GM23338 (cell line): ENCODE measurements at places on chromosomes 7 and 10. TPM values are rescaled to one million over a fixed set of nuclear protein-coding genes. Genes with fewer than 3 reads are reported as not detected.
A peak's percentile ranks its signal among the peaks of the same experiment; 100 is the strongest.

Gene CALML5
- 0.27 TPM in 1 of 2 replicates, not detected in the other for total RNA-seq

Gene LBX1
- not detected in 2 replicates for total RNA-seq

Gene KCND2
- 15.6 and 17.7 TPM in 2 replicates for total RNA-seq

Gene TMEM273
- total RNA-seq = not detected in 2 replicates

Gene WNT8B
- total RNA-seq = 1.3 and 1.9 TPM in 2 replicates

DNA sequence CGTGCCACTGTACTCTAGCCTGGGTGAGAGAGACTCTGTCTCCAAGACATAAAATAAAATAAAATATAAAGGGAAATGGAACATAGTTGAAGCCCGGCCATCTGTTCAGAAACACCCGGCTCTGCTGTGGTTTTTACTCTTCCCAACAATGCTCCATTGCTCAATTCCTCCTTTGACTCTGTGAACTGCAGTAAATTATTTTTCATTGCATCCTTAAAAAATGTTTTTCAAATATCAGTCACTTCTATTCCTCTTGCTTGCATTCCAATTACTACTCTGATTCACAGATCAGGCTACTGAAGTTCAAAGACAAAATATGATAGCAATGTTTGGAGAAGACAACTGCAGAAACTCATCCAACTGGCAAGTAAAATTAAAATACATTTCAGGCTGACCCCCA lies 983.0 kb downstream of the SORCS1 start:
- no peak for DNase-seq

GRCh38 chr7:17672783-17673182 lies 267.5 kb downstream of the SNX13 start:
- DNase-seq = no peak

- DNase-seq = no peak
These were observed 152.9 kb downstream of the C1GALT1 start for GRCh38 chr7:7335215-7335614.

DNA sequence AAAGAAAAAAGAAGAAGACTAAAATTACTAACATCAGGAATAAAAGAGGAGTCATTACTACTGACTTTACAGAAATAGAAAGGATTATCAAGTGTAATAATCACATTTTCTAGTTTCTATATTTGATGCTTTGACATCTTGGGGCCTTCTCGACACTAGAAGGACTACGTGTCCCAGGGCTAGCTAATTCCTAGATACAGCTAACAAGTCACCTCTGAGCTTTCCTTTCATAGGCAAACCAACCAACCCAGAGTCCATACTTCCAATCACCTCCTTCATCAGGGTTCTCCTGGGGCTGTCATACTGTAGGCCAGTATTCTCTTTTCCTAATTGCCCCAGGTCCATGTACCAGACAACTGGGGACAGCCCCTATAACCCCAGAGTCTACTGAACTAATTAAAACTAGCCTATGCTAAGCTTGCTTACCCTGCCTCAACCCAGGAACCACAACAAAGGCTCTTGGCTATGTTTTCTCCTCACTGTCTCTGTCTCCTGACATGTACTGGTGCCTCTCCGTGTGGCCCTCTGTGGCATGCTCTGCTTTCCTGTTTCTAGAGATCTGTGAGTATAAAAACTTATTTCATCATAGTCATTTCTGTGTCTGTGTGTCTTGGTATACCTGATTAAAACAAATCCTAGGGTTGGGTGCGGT lies 6.7 kb upstream of the PARP12 start:
- no peak for DNase-seq

GRCh38 chr10:102395400-102396316 lies at the start of gene NFKB2:
Gene NFKB2, plus strand, starts transcription at chr10:102395705. Its CDS starts 255 bp downstream, at chr10:102395960.
- DNase-seq = peak; percentile 95

GRCh38 chr10:97096261-97097083 lies 89.3 kb downstream of the SLIT1 start:
- no peak for DNase-seq

- DNase-seq = no peak
These were observed 243.3 kb upstream of the RNF32 start for GRCh38 chr7:156397249-156397648.

DNA sequence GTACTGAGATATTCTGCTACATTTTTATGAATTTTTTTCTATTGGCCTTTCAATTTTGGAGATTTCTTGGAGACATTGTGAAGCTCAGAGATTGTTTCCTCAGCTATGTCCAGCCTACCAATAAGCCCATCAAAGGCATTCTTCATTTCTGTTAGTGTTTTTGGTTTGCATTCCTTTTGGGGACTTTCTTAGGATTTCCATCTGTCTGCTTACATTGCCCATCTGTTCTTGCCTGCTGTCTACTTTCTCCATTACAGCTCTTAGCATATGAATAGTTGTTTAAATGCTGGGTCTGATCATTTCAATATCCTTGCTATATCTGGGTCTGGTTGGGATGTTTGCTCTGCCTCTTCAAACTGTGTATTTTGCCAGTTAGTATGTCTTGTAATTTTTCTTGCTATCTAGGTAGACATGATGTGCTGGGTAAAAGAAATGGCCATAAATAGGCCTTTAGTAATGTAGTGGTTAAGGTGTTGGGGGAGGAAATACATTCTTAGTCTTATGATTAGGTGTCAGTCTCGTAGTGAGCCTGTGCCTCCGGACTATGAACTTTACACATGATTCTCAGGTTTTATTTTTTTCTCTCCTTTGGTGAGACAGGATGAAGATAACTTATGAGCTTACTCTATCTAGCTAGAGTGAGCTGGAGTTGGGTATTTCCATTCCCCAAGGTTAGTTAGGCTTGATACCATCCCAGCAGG lies 32.6 kb upstream of the NME8 start:
- no peak for DNase-seq

DNA sequence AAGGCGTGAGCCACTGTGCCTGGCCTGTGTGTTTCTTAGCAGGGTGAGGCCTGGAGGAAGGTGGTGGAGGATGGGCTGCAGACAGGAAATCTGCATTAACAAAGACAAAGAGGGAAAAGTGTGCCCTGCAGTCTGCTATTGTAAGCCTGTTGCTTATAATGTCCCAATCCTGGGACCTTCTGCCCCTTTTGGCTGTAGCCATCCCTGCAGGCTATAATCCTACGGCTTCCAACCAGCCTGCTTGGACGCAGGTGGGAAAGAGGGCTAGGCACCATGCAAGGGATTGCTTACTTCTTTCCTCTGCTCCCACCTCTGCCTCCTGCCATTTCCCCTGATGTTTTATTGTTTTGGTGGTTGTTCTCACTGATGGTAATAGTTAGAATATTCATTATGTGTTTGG lies 434.3 kb downstream of the PLXNA4 start:
- peak; percentile 22 for DNase-seq

DNA sequence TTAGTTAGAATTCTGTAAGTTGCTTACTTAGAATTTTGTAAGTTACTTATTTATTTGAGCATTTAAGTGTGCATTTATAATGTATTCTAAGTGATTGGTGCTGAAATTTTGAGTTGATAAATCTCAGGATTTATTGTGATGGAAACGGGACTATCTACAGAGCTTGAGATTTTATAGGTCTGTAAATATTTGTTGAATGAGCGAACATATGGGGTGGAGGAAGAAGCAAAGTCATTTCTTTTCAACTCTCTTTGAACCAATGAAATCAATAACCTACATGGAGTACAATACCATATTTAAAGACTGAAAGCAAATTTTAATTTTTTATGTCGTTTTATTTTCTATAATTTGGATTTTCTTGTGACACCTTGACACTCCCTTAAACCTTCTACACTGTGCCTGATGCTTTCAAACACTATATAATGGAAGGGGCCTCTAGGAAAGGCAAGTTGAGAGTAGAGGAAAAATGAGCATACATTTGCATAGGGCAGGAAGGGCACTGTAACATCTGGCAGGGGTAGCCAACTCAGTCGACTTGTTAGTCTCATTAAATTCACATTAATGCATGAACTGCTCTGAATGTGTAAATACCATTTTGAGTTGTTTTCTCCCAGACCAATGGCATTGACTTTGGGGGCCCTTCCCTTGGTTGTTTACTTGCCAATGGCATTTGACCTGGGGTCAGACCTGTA lies 204.2 kb downstream of the DYNC1I1 start:
- DNase-seq = no peak

DNA sequence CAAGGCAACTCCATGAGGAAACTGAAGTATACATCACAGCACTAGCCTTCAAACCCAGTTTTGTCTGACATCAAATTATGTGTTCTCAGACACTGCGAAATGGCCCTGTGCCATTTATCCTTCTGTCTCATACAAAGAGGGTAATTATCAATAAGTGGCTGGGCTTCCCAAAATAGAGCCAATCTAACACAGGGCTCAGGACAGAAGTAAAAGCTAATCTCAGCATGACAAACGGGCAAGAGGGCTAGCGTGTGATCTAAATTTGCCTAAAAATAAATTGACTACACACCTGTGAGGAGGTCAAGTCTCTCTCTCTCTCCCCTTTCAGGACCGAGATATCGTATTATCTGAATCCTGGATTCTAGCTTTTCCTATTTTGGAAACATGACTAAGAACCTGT lies 67.2 kb downstream of the DGKB start:
- no peak for DNase-seq

DNA sequence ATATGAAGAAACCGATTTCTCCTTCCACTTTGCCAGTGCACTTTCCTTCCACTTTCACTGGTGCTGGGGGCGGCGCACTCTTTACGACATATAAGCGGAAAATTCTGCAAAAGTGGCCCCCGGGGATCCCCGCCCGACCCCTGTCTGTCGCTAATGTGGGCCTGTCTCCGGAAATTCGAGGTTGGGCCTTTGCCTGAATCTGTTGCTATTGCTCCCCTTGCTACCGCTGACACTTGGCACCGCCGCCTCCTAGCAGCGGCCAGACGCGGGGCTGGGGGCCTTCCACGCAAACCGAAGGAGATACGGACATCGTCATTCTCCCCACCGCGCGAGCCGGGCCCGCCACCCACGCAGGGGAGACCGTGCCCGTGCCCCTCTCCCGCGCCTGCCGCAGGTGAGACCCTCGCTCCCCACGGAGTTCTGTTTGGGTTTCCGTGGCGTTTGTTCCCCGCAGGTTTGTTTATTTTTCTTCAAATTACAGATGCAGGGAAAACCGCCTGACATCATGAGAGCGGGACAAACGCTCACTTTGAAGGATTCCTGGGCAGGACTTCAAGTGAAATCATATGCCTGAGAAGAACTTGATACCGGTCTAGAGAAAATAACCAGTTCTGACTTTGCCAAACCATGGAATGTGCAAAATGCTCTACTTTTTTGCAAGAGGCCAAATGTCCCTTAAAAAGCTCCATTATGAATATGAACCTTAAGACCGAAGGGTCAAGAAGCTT lies 5.0 kb downstream of the TWIST1 start:
- peak; percentile 51 for DNase-seq

GRCh38 chr10:114052255-114052654 lies 8.6 kb downstream of the ADRB1 start:
- DNase-seq = no peak

- peak; percentile 75 for DNase-seq
These were observed at the start of gene KNDC1 for GRCh38 chr10:133159950-133160825. Gene KNDC1, plus strand, starts transcription at chr10:133160219. Its CDS starts 249 bp downstream, at chr10:133160468.

DNA sequence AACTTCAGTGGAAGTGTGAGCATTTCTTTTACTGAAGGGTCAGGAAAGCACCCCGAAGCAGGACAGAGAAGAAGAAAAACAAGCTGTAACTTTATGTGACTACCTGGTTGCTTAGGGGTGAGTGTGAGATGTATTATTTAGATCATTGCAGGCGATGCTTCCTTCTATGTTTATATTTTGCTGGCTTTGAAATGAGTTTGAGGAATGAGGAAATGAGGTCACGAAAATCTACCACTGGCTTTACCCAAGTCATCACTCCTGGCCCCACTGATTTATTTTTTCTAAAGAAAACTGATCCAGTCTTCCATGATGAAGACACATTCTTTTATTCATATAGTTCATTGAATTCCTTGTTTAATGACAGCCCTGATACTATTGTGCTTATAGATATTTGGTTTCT lies 716.6 kb upstream of the FZD8 start:
- DNase-seq = no peak

- no peak for DNase-seq
These were observed 2.4 kb downstream of the EIF4H start for GRCh38 chr7:74176555-74176954.

DNA sequence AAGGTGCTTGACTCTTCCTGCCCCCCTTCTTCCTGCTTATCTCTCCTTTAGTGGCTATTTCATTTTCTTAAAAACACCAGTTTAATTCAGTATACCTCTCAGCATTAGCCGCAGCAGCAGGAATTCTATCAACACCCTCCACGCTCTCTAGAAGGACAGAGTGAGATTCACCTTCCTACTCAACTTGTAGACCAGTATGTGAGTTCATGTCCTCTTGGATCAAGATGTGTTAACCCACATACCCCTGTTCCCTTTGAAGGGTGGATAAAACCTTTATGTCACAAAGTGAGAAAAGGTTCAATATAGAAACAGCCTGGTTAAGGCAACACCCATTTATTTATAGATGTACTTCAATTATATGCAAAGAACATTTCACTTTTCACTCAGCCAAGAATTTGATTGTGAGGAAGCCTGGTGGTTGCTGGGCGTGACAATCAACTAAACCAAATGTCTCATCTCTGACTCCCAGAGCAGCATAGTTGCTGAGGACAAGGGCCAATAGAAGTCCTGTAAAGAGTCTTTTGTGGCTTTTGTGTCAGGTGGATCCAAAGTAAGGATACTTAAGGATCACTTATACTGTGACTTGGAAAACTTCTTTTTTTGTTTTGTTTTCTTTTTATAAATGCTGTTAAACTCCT lies 617.1 kb downstream of the SORCS3 start:
- no peak for DNase-seq

GRCh38 chr7:47531584-47532492 lies 50.1 kb downstream of the TNS3 start:
- DNase-seq = no peak

GRCh38 chr7:7257899-7258692 lies 75.8 kb downstream of the C1GALT1 start:
- no peak for DNase-seq

DNA sequence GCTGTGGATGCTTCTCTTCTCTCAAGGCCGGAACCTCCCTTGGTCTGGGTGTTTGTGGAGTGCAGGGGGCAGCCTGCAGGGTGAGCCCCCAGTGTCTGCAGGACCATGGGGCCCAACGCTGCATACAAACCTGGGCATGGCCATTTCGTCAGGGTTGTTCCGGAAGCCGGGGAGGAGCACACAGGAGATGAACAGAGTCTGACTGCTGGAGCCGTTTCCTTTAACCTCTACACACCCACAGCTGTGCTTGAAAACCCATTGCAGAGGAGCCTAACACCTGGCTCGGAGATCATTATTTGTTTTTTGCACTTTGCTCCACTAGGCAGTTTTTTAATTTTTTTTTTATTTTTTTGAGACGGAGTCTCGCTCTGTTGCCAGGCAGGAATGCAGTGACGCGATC lies 167.6 kb upstream of the INSYN2A start:
- DNase-seq = no peak

DNA sequence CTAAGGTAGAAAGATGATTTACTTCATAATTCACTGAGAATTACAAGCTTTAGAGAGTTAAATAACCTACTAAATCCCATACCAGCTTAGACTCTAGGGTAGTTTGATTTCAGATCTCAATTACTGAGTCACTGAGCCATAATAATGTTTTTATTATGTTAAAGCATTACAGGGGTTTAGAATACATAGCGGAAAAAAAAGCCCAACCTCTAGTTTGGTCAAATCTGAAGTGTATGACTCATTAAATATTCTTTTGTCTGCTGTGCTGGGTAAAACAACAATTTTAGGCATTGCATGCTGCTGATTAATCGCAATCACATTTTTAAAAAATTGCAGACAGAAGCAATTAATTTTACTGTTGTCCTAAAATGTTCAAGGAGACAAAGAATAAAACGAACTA lies 48.5 kb downstream of the MALRD1 start:
- DNase-seq = no peak
